Spinal cord (tissue), 10 donors: ENCODE measurements at places on chromosomes 5 and 9. TPM values are rescaled to one million over a fixed set of nuclear protein-coding genes. Genes with fewer than 3 reads are reported as not detected.

DNA sequence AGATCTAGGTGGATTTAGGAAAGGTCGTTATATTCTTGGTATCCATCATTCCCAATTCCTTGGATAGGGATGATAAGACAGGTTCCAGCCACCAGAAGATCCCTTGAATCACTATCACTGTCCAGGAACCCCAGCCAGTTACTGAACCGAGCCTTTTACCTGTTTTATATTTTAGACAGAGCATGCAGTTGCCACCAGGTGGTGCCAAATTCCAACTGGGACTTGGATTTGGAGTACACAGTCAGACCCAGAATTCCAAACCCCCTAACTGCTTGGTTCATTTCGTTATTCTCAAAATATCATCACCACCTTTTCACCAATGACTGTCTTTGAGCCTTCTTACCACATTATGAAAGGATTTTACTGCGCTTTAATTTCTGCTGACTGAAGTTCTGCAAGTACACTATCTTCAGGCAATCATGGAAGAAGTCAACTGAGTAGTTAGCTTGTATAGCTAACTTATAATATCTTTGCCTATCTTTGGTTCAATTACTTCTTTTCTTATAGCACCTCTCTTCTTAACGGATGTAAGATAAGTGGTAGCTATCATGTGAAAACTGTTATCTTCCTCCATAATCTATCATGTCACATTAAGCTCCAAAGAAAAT, 191.8 kb downstream of the PRR16 start:
- no peaks in the 10 kb centered on the region for H3K36me3 ChIP-seq
- H3K4me3 ChIP-seq = no peak overlapping the region
- no peaks in the 10 kb centered on the region for H3K27me3 ChIP-seq
- no peaks in the 10 kb centered on the region for H3K4me1 ChIP-seq

DNA sequence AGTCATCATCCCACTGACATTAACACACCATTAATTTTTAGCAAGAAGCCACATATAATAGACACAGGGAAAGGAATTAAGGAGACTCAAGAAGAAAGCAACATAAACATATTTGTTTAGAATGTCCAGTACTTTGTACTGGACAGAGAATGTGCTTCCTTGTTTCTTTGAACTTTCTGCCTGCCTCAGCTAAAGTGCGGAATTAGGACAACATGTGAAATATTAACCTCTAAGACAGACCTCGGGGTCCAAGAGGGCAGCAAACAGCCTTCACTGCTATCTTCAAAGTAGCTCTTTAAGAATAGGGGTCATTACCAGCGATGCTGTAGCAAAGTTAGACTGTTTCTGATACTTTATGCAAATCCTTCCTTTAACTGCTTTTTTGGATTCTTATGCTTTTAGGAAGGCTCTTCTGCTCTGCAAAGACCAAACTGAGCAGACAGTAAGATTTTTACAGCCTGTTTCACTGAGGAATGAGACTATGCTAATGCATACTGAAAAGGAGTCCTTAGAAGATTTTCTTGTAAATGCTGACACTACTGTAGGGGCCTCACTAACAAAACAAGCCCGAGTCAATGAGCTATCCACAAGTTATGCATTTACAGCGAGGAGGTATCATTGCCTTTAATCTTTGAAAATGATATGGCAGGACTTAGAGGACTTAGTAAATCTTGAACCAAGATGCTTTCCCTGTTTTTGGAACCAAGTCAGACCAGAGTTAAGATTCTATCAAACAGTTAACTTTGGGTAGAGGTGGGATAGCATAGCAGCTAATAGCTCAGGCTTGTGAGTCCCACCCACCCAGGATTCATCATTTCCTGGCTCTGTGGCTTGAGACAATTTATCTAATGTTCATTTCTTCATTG, 23.8 kb downstream of the DAB2 start:
- H3K27ac ChIP-seq = no peak overlapping the region
- H3K27me3 ChIP-seq = no peaks in the 10 kb centered on the region
- DNase-seq = no peak
- no peaks in the 10 kb centered on the region for H3K4me1 ChIP-seq

- no peak for DNase-seq
- no peaks in the 10 kb centered on the region for H3K27me3 ChIP-seq
These were observed 220.3 kb downstream of the NR3C1 start for GRCh38 chr5:143182901-143183820.

- H3K36me3 ChIP-seq = no peaks in the 10 kb centered on the region
- H3K27me3 ChIP-seq = no peaks in the 10 kb centered on the region
- peaks cover 3% of the 10 kb centered on the region for H3K4me1 ChIP-seq
- DNase-seq = no peak
- no peak overlapping the region for H3K27ac ChIP-seq
These were observed 209.4 kb upstream of the RFX3 start for GRCh38 chr9:3735251-3735650.

DNA sequence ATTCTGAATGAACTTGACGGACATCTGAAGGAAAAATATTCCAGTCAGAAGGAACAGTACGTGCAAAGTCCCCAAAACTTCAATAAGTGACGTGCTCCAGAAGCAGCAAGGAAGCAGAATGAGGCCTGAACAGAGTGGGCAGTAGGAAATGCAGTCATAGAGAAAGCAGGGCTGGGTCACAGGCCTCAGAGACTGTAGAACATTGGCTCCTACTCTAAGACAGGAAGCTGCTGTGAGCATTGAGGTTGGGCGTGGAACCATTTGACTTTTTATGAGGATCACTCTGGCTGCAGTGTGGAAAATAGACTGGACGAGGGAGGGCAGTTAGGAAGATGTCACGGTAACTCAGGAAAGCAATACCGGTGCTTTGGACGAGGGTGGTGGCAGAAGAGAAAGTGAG, 64.0 kb downstream of the DOCK8 start:
- H3K27ac ChIP-seq = no peak overlapping the region
- no peaks in the 10 kb centered on the region for H3K4me1 ChIP-seq

- no peak for DNase-seq
- H3K27me3 ChIP-seq = no peaks in the 10 kb centered on the region
- H3K36me3 ChIP-seq = no peaks in the 10 kb centered on the region
These were observed 49.0 kb downstream of the TMEM215 start for GRCh38 chr9:32832346-32832745.

- H3K4me3 ChIP-seq = no peak overlapping the region
- no peaks in the 10 kb centered on the region for H3K36me3 ChIP-seq
- H3K4me1 ChIP-seq = no peaks in the 10 kb centered on the region
- no peak overlapping the region for H3K27ac ChIP-seq
- no peaks in the 10 kb centered on the region for H3K27me3 ChIP-seq
These were observed 16.8 kb downstream of the SCAMP1 start for GRCh38 chr5:78377056-78377717.

DNA sequence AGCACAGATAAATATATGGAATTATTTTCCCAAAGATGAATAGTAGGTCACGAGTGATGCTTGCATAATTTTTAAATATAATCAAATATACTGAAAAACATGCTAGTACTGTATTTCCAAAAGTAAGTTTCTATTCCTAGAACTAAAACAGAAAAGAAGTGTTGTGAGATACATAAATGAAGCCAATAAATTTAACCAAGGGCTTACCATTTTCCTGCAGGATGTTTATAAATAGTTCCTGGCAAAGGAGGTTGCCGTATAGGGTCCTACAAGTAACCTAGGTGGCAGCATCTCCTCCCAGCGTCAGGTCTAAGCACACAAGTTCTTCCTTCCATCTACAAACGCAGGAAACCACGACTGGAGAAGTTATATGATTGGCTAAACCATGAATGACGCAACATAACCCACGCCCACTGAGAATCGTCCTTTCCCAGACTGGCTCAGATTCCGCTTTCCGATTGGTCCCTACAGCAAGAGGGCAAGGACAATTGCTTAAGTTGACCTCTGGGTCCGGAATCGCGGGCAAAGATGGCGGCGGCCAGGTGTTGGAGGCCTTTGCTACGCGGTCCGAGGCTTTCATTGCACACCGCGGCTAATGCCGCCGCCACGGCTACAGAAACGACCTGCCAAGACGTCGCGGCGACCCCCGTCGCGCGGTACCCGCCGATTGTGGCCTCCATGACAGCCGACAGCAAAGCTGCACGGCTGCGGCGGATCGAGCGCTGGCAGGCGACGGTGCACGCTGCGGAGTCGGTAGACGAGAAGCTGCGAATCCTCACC, at the start of gene MRPS30:
Gene MRPS30, plus strand, starts transcription at position 513 of the 780 bp plus-strand sequence. Its CDS starts 16 bp downstream, at position 529.
- H3K27me3 ChIP-seq = no peaks in the 10 kb centered on the region
- peak within 1 kb of the TSS; percentile 91 for H3K27ac ChIP-seq
- H3K4me3 ChIP-seq = peak within 1 kb of the TSS; percentile 83
- peak; percentile 99 for DNase-seq

DNA sequence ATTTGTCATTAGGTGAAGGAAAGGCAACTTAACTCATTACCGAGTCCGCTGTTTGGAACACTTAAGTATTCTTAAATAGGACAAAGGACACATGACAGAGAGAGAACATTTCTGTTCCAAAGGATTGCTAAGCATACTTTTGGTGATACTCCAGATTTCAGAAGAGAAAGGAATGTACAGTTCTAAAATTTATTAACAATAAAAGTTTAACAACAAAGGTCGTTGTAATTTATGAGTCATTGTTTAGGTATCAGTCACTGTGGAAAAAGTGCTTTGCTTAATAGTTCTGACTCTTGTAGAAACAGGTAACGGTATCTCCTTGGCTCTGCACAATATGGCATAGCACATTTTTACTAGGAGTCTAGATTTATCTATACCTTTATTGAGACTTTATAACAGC, 36.3 kb upstream of the PAM start:
- H3K36me3 ChIP-seq = no peaks in the 10 kb centered on the region
- H3K4me1 ChIP-seq = no peaks in the 10 kb centered on the region
- H3K27me3 ChIP-seq = no peaks in the 10 kb centered on the region
- no peak for DNase-seq
- no peak overlapping the region for H3K27ac ChIP-seq

DNA sequence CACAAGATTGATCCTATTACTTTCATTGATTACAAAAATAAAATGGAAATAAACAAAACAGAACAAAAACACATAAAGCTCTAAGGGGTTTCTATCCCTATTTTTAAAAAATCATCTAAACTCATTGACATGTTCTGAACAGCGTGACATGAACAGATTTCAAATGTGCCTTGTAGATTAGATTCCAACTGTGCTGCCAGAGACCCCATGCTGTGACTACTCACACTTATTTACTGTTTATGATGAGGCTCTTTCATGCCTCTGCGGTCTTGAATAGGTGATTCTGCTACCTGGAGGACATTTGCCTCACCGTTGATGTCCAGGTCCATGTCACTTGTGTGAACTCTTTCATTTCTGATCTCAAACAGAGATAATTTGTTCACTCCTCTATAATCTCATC, 990.2 kb downstream of the CDH12 start:
- DNase-seq = no peak
- no peak overlapping the region for H3K4me3 ChIP-seq
- H3K4me1 ChIP-seq = no peaks in the 10 kb centered on the region
- no peaks in the 10 kb centered on the region for H3K27me3 ChIP-seq
- no peak overlapping the region for H3K27ac ChIP-seq

GRCh38 chr9:24293386-24293785, 252.3 kb downstream of the IZUMO3 start:
- no peaks in the 10 kb centered on the region for H3K27me3 ChIP-seq
- H3K4me3 ChIP-seq = no peak overlapping the region
- DNase-seq = no peak
- H3K4me1 ChIP-seq = no peaks in the 10 kb centered on the region

- H3K27ac ChIP-seq = no peak overlapping the region
- H3K27me3 ChIP-seq = no peaks in the 10 kb centered on the region
- no peak overlapping the region for H3K4me3 ChIP-seq
- peak; percentile 87 for DNase-seq
- peaks cover 15% of the 10 kb centered on the region for H3K36me3 ChIP-seq
These were observed 52.7 kb downstream of the NDST1 start for GRCh38 chr5:150560401-150561191.

DNA sequence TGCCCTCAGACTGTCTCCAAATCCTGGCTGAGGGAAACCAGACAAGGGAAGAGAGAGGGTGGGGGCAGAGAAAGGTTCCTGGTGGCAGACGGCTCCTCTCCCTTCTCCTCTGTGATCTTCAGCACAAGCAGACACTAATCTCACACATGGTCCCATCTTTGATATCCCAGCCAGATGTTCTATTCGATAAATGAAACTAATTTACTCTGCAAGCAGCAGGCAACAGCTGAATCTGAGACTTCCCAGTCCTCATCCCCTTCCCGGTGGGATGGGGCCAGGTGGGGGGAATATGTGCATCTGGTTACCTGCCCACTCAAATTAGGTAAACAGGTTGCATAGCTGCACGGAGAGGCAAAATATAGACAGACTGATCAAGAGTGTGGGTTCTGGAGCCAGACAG, 208.9 kb upstream of the PANK3 start:
- H3K4me3 ChIP-seq = no peak overlapping the region
- H3K27ac ChIP-seq = no peak overlapping the region
- peaks cover 3% of the 10 kb centered on the region for H3K4me1 ChIP-seq
- H3K36me3 ChIP-seq = no peaks in the 10 kb centered on the region

DNA sequence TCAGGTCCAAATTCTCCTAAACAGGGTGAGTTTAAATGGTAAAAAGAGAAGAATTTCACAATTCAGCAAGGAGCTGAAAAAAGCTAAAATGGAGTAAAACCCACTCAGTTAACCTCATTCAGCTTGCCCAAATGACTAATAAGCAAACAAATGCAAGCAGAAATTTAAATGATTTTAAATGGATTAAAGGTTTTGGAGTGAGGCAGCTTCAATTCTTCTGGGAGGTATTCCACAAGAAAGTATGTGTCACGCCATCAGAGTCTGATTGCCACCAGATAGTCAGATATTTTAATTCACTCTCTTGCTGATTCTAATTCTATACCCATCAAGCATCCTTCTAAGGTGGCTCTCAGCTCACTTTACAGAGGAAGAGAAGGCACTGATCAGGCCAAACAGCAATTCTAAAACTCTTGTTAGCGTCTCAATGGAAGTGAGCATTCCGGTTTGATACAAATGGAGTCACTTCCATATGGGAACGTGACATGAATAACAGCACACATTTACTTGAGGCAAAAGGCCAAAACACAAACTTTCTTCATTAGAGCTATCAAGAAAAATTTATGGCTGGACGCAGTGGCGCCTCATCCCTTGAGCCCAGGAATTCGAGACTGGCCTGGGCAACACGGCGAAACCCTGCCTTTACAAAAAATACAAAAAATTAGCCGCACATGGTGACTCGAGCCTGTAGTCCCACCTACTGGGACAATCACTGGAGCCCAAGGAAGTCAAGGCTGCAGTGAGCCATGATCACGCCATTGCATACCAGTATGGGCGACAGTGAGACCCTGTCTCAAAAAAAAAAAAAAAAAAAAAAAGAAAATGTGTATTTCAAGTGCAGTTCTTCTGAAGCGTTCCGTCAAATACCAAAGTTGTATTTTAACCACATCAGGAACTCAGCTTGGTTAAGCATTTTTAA, 2.0 kb downstream of the CLK4 start:
- H3K27ac ChIP-seq = peak overlapping the region; percentile 97
- no peaks in the 10 kb centered on the region for H3K27me3 ChIP-seq
- H3K4me1 ChIP-seq = peaks cover 7% of the 10 kb centered on the region
- H3K36me3 ChIP-seq = peaks cover 2% of the 10 kb centered on the region

- H3K27ac ChIP-seq = no peak overlapping the region
- no peaks in the 10 kb centered on the region for H3K4me1 ChIP-seq
- DNase-seq = no peak
- no peak overlapping the region for H3K4me3 ChIP-seq
These were observed 830.9 kb downstream of the MAT2B start for GRCh38 chr5:164336276-164336675.

Gene PALM2AKAP2
- 16.3 TPM for total RNA-seq
